ENCODE measurements at places on chromosomes 2 and 18. TPM values are rescaled to one million over a fixed set of nuclear protein-coding genes. Genes with fewer than 3 reads are reported as not detected.

The CCBE1 gene
- total RNA-seq: 0.02 TPM

The ELOA2 gene
- not detected for total RNA-seq

The GTF2A1L gene
- total RNA-seq: 0.39 TPM

DNA sequence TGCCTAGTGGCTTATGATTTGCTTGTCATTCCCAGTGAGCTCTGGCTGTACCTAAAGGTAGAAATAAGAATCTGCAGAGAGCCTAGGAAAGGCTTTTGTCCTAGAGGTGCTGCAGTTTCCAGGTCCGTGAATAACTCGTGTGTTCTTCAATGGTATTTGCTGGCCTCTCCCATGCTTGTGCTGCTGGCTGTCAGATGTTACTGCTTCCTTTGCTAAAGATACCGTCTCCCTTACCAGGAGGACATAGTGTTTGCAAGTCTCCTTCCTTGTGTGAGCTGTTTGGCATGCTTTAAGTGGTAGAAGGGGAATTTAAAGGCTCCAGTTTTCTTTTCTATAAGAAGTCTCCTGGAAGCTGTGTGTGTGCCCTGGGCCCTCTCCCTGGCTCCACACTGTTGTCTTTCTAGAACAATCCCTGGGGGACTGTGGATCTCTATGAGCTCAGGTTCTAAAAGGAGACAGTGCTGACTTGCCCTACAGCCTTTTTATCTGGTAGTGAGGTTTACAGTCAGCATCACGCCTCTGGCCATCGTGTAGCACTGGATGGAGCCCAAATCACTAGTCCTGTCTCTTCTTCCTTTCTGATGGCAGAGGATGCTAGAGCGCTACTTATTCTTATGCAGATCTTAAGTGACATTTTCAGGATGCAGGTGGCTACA, 65.8 kb downstream of the RNF144A start:
- H3K27me3 ChIP-seq: no peaks in the 10 kb centered on the region
- DNase-seq: no peak
- no peak overlapping the region for H3K27ac ChIP-seq
- H3K4me3 ChIP-seq: no peak overlapping the region

GRCh38 chr2:14828968-14829367, 196.5 kb downstream of the LRATD1 start:
- H3K27ac ChIP-seq: no peak overlapping the region
- no peak overlapping the region for H3K4me3 ChIP-seq
- DNase-seq: no peak
- H3K36me3 ChIP-seq: no peaks in the 10 kb centered on the region
- H3K27me3 ChIP-seq: no peaks in the 10 kb centered on the region

- H3K4me3 ChIP-seq: peak overlapping the region; percentile 79
- H3K36me3 ChIP-seq: peaks cover 11% of the 10 kb centered on the region
- peaks cover 70% of the 10 kb centered on the region for H3K4me1 ChIP-seq
- DNase-seq: no peak
- H3K27me3 ChIP-seq: no peaks in the 10 kb centered on the region
- H3K27ac ChIP-seq: peak overlapping the region; percentile 73
Observed at GRCh38 chr2:160405077-160405867, 88.3 kb downstream of the RBMS1 start.

- H3K4me3 ChIP-seq: no peak overlapping the region
- no peaks in the 10 kb centered on the region for H3K4me1 ChIP-seq
- peaks cover 5% of the 10 kb centered on the region for H3K36me3 ChIP-seq
Observed at GRCh38 chr2:8215159-8215863, 466.5 kb upstream of the ID2 start.

GRCh38 chr2:69387770-69388481, 899 bp upstream of the GFPT1 start:
- no peaks in the 10 kb centered on the region for H3K27me3 ChIP-seq
- peak overlapping the region; percentile 81 for H3K27ac ChIP-seq
- peaks cover 37% of the 10 kb centered on the region for H3K4me1 ChIP-seq
- DNase-seq: no peak

GRCh38 chr18:79397247-79397829, 1.6 kb downstream of the NFATC1 start:
- H3K36me3 ChIP-seq: peaks cover 18% of the 10 kb centered on the region
- peaks cover 36% of the 10 kb centered on the region for H3K4me1 ChIP-seq
- H3K4me3 ChIP-seq: peak overlapping the region; percentile 90
- no peak overlapping the region for H3K27ac ChIP-seq
- DNase-seq: no peak

- no peak overlapping the region for H3K27ac ChIP-seq
- H3K4me1 ChIP-seq: no peaks in the 10 kb centered on the region
- H3K4me3 ChIP-seq: no peak overlapping the region
- no peak for DNase-seq
- H3K27me3 ChIP-seq: no peaks in the 10 kb centered on the region
- H3K36me3 ChIP-seq: no peaks in the 10 kb centered on the region
Observed at GRCh38 chr2:167264380-167264779, 376.1 kb downstream of the XIRP2 start.

DNA sequence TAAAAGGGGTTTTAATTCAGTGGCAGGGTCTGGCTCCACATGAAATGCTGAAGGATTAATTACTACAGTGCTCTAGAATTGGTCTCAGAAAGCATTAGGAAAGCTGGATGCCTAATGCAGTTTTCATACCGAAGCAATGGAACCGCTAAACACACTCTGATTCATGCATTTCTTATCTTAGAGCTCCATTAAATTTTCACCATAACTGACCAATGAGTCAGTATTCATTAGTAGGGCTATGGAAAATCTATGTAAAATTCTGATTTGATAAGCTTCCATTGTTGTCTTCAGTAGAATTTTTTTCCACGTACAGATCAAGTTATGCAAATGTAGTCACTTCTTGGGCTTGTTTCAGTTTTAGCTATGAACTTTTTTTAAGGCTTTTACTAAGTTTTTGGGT, 359.9 kb downstream of the ARHGAP15 start:
- peaks cover 38% of the 10 kb centered on the region for H3K36me3 ChIP-seq
- no peaks in the 10 kb centered on the region for H3K27me3 ChIP-seq
- DNase-seq: no peak
- H3K4me3 ChIP-seq: no peak overlapping the region

DNA sequence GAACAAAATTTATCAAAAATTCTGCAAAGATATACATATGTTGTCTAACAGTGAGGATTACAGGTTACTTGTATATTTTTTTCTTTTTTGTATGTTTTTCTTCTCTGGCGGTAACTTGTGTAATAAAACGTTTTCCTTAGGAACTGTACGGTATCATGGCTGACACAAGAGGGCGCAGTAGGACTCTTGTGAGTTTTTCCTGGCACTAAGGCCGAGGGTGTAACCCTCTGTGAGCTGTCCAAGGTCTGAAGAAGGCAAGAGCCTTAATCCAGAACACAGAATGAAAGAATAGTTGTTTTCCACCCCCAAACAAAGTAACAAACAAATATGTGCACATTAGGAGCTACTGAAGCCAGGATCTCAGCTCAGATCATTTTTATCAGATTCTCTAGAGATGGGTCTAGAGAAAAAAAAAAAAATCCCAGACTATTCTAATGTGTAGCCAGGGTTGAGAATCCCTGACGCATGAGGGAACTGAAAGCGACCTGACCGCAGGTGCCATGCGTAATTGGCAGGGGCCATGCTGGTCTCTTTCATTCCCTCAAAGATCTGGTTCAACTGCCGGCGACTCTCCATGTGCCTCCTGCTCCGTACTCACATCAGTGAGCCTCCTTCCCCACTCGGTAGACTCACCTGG, 27.0 kb downstream of the TMEM200C start:
- H3K4me3 ChIP-seq: no peak overlapping the region
- DNase-seq: peak; percentile 14

- no peaks in the 10 kb centered on the region for H3K4me1 ChIP-seq
- no peaks in the 10 kb centered on the region for H3K27me3 ChIP-seq
- no peak for DNase-seq
- no peak overlapping the region for H3K4me3 ChIP-seq
Observed at GRCh38 chr2:129117434-129117833, 798.8 kb upstream of the HS6ST1 start.

- H3K27ac ChIP-seq: no peak overlapping the region
- no peaks in the 10 kb centered on the region for H3K4me1 ChIP-seq
- no peak overlapping the region for H3K4me3 ChIP-seq
- no peak for DNase-seq
Observed at GRCh38 chr18:75775121-75775520, 347.6 kb upstream of the SMIM21 start.

- H3K4me3 ChIP-seq: peak overlapping the region; percentile 43
- no peak overlapping the region for H3K27ac ChIP-seq
- H3K36me3 ChIP-seq: no peaks in the 10 kb centered on the region
- H3K4me1 ChIP-seq: no peaks in the 10 kb centered on the region
- peaks cover 5% of the 10 kb centered on the region for H3K27me3 ChIP-seq
- no peak for DNase-seq
Observed at GRCh38 chr2:209579230-209579749, 155.4 kb downstream of the MAP2 start.

- H3K4me1 ChIP-seq: no peaks in the 10 kb centered on the region
- H3K27ac ChIP-seq: no peak overlapping the region
- H3K27me3 ChIP-seq: no peaks in the 10 kb centered on the region
- H3K4me3 ChIP-seq: no peak overlapping the region
- no peak for DNase-seq
Observed at GRCh38 chr2:136932700-136933099, 167.4 kb downstream of the THSD7B start.

DNA sequence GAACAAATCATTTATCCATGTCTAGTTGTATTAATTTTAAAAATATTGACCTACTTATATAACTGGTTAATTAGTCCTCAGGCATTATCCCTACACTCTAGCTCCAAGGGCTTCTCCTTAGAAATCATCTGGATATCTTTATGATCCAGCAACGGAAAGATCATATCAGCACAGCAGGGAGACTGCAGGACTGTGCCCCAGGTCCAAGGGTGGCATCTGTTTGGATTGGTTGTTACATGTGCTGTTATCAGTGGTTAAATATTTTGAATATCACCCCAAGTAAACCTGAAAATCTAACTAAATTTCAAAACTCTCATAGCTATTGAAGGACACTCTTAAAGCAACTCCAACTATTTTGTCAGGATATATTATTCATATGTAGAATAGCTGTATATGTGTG, 556.2 kb upstream of the ZEB2 start:
- H3K27ac ChIP-seq: no peak overlapping the region
- no peak for DNase-seq
- no peak overlapping the region for H3K4me3 ChIP-seq
- H3K4me1 ChIP-seq: no peaks in the 10 kb centered on the region

DNA sequence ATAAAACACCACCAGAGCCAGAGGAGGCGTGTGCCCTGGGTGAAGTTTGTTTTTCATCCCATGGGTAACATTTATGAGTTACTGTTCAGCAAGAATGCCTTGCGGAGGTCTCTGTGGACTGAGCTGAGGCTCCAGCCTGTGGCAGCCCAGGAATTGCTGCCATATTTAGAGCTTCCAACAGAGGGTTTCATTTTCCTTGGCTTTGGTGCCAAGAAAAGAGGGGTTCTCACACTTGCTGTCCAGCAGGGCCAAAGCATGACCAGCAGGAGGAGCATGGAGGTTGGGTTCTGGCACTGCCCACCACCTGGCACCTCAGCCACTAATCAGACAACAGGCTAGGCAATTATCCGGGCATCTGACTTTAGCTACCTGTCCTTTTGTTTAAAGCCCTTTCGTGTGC, 36.7 kb downstream of the EPAS1 start:
- H3K4me3 ChIP-seq: no peak overlapping the region
- no peak for DNase-seq
- peaks cover 35% of the 10 kb centered on the region for H3K27me3 ChIP-seq

GRCh38 chr2:119063177-119063576, 95.4 kb downstream of the C1QL2 start:
- no peaks in the 10 kb centered on the region for H3K4me1 ChIP-seq
- H3K27ac ChIP-seq: no peak overlapping the region
- no peaks in the 10 kb centered on the region for H3K36me3 ChIP-seq
- DNase-seq: no peak
